ENCODE measurements at places on chromosomes 6 and 20.

GRCh38 chr6:130457605-130458004 is 91.8 kb downstream of the TMEM200A start:
- DNase-seq, result peak; percentile 31

- DNase-seq, result no peak
Measured at GRCh38 chr6:53707108-53707897, 41.7 kb upstream of the KLHL31 start.

DNA sequence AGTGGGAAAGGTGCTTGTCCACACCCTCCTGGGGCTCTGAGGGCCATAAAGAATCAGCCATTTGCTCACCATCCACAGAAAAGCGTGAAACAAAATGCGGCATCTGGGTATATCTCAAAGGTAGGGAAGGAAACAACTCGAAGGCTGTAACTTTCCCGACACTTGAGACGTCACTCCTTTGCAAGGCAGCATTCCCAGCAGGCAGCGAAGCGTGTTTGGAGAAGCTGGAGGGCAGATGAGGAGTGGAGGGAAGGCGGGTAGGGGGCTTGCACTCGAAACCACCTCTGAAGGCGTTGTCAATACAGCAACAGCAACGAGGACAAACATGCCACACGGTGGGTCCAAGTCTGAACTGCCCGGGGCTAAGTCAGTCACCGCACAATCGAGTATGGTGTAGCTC is 98.4 kb downstream of the FOXC1 start:
- DNase-seq, result no peak

- no peak for DNase-seq
Measured at GRCh38 chr20:13960525-13960924, 29.9 kb downstream of the SEL1L2 start.

DNA sequence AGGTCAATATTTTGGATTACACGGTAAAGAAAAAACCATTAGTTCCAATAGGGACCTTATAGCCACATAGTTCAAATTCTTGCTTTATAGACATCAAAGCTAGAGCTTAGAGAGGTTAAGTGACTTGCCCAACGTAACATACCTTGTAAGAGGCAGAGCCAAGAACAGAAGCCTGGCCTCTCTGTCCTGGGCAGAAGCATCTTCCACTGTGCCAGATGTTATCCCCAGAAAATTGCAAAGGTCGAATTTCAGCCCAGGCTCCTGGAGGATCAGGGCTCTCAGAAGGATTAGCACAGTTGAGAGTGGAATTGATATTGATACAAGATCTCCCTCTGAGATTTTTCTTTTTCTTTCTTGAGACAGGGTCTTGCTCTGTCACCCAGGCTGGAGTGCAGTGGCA is 6.1 kb downstream of the SMIM28 start:
- DNase-seq, result no peak

GRCh38 chr20:35772563-35773058 is 796 bp downstream of the PHF20 start:
- no peak for DNase-seq

DNA sequence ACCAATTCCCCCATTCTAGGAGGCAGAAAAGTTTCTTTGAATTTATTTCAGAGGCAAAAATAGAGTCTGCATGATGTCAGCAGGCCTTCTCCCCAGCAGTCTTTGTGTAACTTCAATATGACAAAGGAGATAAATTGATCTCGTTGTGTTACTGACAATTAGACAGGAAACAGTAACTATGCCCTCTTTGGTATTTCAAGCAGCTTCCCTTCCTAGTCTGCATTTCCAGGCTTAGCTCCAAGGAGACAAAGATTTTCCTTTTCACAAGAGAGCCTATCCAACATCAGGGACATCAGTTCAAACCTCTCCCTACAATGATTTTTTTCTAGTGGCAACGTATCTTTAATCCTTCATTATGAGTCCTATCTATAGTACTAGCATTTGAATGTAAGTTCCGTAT is 245.9 kb upstream of the HSF2 start:
- no peak for DNase-seq

GRCh38 chr6:114010540-114010939 is 39.6 kb upstream of the HDAC2 start:
- DNase-seq, result no peak

DNA sequence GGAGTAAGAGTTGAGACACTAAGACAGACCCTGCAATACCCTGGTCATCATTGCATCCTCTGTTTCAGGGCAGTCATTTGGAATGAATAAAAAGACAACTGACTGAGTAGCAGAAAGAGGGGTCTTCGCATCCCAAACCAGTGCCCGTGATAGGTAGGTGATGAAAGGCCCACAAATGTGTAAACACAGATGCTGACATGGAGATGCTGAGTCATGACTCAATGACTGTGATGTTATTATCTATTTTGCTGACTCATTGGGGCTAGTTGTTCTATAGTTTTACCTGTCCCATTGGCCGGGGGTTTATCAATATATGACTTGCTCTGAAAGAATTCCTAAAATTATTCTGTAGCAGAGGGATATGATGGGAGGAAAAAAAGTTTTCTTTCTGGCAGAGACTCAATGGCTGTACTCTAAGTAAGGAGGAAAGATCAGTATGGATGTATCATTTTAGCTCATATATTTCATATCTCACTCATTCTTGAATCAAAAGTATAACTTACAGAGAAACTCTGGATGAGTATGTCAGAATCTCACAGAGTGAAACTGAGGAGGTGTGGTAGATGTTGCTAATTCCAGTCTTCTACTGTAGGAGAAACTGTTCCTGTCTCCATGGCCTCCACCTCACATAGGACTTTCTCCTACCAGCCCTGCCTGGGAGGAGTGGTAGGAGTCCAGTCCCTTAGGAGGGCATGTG is 119.9 kb upstream of the PREP start:
- peak; percentile 51 for DNase-seq

All from fibroblast of mammary gland (primary cell).